ENCODE measurements at places on chromosomes 4 and X.

- DNase-seq: no peak
These were observed 33.7 kb downstream of the HTT-AS start for GRCh38 chr4:3040452-3041191.

DNA sequence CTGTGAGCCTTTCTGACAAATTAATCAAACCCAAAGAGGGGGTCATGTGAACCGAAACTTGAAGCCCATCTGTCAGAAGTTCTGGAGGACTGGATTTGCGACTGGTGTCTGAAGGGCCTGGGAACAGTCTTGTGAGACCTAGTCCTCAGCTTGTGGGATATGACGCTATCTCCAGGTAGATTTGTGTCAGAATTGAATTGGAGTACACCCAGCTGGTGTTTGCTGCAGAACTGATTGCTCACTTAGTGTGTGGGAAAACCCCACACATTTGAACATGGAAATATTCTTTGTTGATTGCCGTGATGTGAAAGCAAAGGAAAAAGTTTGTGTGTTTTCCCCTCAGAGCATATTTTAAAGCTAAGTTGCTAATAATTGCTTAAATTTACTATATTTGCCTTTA, 30.3 kb upstream of the TMSB15B start:
- DNase-seq: no peak

DNA sequence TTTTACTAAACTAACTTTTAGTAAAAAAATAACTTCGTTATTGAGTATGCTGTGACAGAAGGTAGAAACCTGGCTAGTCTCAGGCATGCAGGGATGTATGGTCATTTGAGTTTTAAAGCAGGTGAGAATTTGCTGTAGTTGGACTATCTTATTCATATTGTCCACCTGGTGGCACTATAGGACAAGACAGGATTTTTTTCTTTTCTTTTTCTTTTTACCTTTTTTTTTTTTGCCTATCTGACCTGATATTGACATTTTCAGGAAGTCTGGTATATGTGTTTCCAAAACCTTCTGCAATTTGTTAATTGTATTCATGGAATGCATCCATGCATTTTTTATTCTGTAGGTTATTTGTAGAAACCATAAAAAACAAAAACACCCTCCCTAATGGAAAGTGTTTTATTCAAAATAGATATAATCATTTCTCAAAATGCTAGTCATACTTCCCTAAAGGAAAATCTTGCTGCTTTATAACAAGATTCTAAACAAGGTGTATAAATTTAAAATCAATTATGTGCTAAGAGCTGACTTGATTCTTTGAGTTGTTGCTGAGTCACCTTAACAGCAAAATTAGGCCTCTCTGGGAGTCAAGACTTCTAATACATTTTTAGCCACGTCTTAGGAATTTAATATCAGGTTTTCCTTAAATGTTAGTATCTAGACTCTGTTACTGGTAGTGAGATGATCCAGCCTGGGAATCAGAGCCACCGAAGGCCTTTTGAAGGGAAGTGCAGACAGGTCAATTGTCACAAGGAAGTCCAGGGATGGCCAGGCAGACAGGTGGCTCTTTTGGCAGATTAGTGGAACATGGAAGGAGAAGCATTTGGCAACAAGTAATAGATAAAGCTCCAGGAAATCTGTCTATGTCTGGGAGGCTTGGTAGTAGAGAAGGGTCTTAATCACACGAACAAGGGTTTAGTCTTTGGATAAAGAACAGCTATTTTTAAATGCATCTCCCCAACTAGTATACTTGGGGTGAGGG, 201.3 kb upstream of the GNPDA2 start:
- no peak for DNase-seq

DNA sequence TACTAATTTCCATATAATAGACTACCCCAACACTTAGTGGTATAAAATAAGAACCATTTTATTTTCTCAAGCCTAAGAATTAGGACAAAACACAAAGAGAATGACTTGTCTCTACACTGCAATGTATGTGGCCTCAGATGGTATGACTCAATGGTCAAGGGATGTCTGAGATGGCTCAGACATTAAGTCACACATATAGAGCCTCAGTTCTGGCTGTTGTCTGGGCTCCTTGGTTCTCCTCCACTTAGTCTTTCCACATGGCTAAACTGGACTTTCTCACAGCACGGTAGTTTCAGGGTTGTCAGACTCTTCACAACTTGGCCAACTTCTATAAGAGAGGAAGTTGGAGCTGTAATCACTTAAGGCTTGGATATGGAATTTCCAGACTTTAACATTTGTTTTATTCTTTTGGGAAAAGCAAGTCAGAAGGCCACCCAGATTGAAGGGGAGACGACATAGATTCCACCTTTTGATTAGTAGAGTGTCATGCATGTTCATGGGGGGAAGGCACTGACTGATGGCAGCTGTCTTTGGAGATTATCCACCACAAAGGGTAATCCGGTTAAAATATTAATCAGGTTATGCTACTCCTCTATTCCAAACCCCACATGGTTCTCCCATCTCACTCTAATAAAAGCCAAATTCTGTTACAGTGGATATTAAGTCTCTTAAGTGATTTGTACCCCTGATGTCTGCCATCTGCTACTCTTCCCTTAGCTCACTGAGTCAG, 9.4 kb downstream of the IL15 start:
- no peak for DNase-seq

- no peak for DNase-seq
These were observed 22.7 kb upstream of the RNF212 start for GRCh38 chr4:1136048-1136447.

DNA sequence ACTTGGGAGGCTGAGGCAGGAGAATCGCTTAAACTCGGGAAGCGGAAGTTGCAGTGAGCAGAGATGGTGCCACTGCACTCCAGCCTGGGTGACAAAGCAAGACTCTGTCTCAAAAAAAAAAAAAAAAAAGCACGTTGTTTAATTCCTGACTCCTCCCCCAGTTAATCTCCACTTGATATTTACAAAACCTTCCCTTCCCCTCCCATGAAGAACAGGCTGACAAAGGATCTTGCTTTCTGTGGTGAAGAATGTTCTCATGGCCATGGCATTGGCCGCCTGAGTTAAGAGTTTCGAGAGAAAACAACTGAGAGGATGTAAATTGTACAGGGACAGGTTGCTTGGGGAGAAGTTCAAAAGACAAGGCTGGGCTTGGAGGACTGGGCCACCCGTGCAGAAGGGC, 168.2 kb upstream of the BCOR start:
- no peak for DNase-seq

- no peak for DNase-seq
These were observed 75.4 kb downstream of the MBNL3 start for GRCh38 chrX:132413459-132413858.

DNA sequence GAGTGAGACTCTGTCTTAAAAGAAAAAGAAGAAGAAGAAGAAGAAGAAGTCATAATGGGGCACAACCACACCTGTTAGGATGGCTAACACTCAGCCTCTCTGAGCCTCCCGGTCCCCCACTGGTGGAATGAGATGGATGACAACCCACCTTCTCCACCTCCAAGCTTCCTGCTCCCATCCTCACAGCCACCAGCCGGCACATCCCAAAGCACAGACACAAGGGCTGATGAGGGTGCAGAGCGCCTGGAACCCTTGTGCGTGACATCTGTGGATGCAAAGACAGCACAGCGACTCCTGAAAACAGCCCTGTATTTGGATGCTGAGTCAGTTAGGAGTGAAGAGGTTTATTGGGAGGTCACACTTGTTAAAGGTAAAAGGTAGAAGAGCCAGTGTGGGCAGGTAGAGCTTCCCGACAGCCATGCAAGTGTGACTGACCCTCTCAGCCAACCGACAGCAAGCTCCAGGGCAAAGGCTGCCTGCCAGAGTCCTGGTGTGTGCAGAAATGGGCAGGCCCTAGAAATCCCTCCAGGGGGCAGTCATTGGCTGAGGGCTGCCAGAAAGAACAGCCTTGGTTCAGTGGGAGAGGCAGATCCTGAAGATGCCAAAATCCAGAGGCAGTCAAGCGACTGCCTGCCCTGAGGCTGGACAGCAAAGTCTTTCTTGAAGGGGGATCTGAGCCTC, 26.6 kb upstream of the MAN2B2 start:
- no peak for DNase-seq

- DNase-seq: no peak
These were observed 249.9 kb upstream of the MAB21L2 start for GRCh38 chr4:150332086-150332485.

Data from osteocyte (in vitro differentiated cells).